NCI-H2227 treated with DMSO at 0.1 percent for 48 hours (cell line): ENCODE measurements at places on chromosomes 4 and X.

DNA sequence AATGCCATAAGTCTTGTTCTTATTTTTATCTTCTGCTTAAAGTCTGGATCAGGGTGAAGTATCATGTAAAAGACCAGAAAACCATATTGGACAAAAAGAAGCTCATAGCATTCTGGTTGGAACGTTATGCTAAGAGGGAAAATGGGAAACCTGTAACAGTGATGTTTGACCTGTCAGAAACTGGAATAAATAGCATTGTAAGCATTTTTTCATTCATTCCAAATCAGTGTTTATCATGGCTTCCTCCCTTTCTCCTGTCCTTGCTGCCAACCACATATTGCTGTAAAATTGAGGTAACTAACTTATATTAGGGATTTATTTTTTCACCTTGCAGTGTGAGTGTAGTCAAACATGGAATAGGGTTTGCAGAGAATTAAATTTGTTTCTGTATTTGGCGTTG is 23.8 kb downstream of the MOSPD2 start:
- DNase-seq = no peak

DNA sequence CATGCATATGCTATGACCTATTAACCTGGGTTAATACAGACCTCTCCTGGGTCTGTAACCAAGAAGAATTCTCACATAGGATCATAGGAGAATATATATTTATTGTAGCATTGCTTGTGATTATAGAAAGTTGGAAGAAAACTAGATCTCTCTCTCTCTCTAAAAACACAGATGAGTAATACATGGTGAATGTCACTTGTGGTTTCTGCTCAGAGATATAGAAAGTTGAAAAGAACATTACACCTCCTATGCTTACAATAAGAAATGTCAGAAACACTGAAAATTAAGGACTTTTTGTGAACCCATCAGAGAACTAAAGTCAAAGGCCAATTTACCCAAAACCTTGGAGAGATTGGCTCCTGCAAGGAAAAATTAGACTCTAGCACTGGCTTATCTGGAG is 1389.5 kb downstream of the FAM133A start:
- DNase-seq = no peak

DNA sequence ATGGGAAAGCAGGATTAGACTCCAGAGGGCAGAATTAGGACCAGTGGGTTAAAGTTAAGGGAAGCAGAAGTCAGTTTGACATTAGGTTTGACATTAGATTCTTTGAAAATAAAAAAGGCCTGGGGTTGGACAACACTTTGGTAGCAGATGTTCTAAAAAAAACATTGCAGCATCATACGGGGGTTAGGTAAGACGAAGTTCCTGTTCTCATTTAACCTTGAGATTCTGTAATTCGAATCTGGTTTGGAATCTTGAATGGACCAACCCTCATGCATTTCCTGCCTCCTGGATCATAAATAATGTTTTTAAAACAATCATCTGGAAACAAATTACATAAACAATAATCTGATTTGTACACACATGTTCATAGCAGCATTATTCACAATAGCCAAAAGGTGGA is 181.0 kb downstream of the SHROOM3 start:
- DNase-seq = no peak

- no peak for DNase-seq
Measured at GRCh38 chrX:1713296-1713695, 98.4 kb downstream of the ASMT start.

- no peak for DNase-seq
Measured at GRCh38 chr4:151643564-151643963, 117.2 kb downstream of the GATB start.

GRCh38 chr4:146343199-146343598 is 128.9 kb downstream of the REELD1 start:
- no peak for DNase-seq

DNA sequence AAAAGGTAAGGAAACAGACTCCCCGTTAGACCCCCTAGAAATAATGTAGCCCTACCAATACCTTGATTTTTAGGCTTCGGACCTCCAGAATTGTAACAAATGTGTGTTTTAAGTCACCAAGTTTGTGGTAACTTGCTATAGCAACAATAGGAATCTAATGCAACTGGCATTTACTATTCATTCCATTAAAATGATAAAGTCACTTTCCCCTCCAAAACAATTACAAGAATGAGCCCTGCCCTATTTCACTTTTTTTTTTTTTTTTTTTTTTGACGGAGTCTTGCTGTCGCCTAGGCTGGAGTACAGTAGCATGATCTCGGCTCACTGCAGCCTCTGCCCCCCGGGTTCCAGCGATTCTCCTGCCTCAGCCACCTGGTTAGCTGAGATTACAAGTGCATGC is 3.5 kb upstream of the DDX60L start:
- DNase-seq = no peak

- DNase-seq = peak; percentile 10
Measured at GRCh38 chr4:87973283-87974169, 2.0 kb upstream of the SPP1 start.

DNA sequence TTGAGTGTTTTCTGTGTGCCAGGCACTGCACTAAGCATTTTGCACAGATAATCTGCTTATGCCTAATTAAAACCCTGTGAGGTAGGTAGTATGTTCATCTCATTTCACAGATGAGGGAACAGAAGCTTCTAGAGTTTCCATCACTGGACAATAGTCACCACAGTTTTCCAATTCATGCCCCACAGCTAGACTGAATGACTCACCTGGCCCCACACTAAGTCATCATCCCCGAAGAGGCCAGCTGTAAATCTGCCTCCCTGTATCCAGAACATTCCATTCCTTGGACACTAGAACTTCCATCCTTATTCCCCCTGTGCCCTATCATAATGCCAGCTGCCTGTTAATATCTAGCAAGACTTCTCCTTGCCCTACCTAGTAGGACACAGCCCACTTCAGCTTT is 40.9 kb upstream of the NYX start:
- no peak for DNase-seq

DNA sequence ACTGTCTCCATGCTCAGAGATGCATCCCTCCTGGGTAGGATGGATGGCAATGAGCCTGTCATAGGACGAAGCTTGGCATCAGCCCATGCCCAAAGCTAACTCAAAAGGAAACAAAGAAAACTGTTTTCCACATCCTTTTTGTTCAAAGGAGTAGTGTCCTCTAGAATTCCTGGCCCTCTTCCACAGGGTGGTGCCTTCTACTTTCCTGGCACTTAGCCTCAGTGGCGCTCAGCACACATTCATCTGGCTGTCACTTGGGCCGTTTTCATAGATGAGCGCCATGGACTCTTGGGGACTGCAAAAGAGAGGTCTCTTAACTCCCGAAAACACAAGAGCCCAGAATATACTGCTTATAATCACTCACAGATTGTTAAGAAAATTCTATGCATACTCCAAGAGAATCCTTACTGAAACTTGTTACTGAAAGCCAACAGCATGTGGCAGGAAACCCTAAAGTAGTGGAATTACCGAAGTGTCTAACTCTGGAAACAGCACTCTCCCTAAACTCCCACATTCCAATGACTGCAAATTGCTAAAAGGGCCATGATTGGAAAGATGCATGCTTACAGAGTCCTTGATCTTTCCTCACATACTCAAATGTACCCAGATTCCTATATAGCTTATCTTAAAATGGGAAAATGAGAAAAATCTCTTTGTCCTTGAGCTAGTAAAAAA is 110.0 kb downstream of the HS6ST2 start:
- DNase-seq = no peak

DNA sequence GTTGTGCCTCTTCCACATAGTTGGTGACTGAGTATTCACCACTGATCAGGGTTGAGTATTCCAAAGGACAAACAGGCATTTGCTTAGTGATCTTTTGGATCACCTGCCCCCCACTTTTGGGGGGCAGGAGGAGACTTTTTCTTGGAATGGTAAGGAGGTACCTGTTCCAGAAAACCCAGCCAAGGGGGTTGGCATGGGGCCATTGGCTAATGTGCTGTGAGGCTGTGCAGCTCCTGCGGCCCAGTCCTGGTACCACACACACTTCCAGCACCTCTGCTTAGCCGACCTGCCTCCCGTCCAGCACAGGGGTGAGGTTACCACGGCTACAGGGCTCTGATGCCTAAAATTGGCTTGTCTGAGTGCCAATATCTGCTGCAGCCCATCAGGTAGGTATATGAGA is 40.1 kb upstream of the MGST2 start:
- DNase-seq = no peak

GRCh38 chr4:26779224-26779623 is 81.4 kb upstream of the STIM2 start:
- DNase-seq = no peak

DNA sequence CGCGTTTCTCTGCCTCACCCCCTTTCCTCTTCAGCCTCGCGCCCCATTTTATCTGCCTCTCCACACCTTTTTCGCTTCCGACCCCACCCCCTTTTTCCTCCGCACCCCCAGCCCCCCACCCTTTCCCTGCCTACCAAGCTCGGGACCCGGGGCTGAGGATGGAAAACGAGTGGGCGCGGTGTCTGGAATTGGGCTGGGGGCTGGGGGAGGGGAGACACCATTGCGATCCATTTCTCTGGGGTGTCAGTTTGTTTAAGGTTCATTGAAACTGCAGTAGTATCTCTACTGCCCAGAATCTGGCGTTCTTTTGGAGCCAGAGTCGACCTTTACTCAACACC is 707 bp downstream of the SLC9A6 start:
- no peak for DNase-seq

- DNase-seq = no peak
Measured at GRCh38 chr4:13171292-13172057, 312.7 kb downstream of the RAB28 start.

DNA sequence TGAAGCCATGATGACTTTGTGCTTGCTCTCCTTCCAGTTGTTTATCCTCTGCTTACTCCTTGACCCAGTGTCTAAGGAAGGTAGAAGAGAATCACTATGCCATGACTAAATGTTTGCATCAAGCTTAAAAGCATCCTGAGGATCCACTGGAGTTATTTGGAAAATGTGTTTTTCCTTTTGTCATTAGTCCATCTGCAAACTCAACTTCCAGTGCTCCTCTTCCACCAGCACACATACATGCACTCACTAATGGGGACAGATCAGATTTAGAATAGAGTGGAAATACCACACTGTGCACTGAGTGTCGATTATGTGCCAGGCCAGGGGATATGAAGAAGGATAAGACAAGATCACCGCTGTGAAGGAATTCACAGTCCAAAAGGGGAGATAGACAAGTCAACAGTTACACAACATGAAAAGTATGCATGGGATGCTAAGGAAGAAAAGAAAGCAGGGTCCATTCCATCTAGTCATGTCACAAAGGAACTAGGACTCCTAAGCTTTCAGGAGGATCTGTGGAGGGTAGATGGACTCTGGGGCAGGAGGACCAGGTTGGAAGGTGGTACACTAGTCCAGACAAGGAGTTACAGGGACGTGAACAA is 1.9 kb downstream of the OCIAD2 start:
- no peak for DNase-seq

- no peak for DNase-seq
Measured at GRCh38 chr4:82797405-82798111, 1.0 kb downstream of the SCD5 start.

GRCh38 chr4:3390288-3390811 is 51.4 kb upstream of the HGFAC start:
- no peak for DNase-seq
